Adrenal gland (tissue), 19 donors: ENCODE measurements at places on chromosomes 16 and 17. TPM values are rescaled to one million over a fixed set of nuclear protein-coding genes. Genes with fewer than 3 reads are reported as not detected.

CCL3 gene
- total RNA-seq = 2.1 TPM

TP53TG3F gene
- not detected for total RNA-seq

GRCh38 chr17:924711-925475 is 54.7 kb downstream of the NXN start:
- DNase-seq = no peak

GRCh38 chr17:31738996-31739699 is 119.9 kb downstream of the COPRS start:
- DNase-seq = no peak

- DNase-seq = no peak
Measured at GRCh38 chr16:68645494-68646388, 631 bp downstream of the CDH3 start.

GRCh38 chr16:86870380-86870779 is 292.0 kb downstream of the FOXL1 start:
- DNase-seq = no peak

- DNase-seq = peak; percentile 57
Measured at GRCh38 chr17:2796164-2797125, at the start of gene RAP1GAP2. Gene RAP1GAP2 (plus strand): TSS chr17:2796438. CDS start chr17:2796528, 90 bp downstream.

DNA sequence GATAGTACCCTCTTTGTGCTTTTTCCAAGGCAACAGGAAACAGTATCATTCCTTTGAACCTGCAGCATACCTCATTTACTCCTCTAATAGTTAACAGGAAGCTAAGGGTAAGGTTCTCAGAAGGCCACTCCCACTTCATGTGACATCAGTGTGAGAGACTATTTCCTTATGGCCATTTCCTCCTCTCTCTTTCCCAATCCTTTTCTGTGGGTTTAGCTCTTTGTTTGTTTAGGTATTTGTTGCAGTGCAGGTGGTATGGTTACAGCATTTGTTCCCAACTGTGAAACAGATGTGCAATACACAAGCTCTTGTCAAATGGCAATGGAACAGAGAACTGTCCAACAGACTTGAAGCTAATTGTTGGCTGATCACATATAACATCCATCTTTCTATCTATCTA is 14.7 kb downstream of the TMC5 start:
- no peak for DNase-seq

OR1A1 gene
- total RNA-seq = not detected

- DNase-seq = no peak
Measured at GRCh38 chr16:4888428-4889135, 41.3 kb downstream of the UBN1 start.

DNA sequence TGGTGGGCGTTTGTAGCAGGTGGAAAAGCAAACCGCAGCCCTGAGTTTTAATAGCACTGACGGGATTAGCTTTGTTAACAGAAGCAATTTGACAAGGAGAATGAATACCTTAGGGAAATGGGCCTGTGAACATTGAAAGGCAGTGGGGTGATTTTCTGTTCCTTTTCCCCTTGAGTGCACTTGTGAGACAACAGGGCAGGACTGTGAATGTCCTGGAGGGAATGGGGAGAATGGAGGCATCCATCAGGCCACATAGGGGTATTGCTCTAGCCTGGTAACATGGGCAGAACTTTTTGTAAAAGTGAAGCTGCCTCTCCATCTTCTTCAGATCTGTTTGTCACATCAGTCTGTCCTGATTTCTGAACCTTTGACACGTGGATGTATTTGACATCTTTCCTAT is 26.2 kb downstream of the USP43 start:
- no peak for DNase-seq

GRCh38 chr16:75311383-75311938 is 60.0 kb upstream of the BCAR1 start:
- no peak for DNase-seq

DNA sequence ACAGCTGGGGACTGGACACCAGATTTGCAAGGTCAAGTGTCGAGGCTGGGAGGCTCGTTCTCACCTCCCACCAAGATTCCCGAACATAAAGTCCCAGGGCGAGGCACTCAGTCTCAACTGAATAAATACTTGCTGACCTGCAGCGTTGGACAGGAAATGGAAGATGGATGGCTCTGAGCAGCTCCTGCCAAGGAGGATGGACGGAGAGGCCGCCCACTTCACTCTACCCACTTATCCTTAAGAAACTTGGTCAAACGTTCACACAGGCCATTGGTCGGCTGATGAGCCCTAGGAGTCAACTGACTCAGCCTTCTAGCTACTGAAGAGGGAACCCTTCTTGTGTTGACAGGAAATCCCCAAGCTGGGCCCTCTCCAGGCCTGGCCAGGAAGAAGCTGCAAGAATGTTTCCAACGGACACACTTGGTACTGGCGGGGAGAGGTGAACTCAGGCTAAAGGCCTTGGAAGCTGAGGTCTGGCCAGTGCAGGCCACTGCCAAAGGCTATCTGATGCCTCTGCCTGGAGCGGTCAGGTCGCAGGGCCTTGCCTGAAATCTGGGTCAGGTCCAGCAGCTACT is 50.0 kb downstream of the VAC14 start:
- peak; percentile 92 for DNase-seq

DNA sequence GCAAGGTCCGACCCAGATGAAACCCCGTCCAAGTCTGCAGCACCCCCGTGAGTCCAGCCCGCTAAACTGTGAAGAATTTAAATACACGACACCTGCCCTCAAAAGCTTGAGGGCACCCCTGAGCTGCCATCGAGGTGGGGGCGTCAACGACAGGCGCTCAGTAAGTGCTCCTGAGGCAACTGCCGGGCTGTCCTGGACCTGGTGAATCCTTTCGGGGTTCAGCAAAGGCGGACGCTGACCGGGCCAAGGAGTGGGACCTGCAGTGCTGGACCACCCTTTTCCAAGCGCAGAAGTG is 512 bp upstream of the ENDOV start:
- DNase-seq = no peak

IRX5 gene
- 4.2 TPM for total RNA-seq

DNA sequence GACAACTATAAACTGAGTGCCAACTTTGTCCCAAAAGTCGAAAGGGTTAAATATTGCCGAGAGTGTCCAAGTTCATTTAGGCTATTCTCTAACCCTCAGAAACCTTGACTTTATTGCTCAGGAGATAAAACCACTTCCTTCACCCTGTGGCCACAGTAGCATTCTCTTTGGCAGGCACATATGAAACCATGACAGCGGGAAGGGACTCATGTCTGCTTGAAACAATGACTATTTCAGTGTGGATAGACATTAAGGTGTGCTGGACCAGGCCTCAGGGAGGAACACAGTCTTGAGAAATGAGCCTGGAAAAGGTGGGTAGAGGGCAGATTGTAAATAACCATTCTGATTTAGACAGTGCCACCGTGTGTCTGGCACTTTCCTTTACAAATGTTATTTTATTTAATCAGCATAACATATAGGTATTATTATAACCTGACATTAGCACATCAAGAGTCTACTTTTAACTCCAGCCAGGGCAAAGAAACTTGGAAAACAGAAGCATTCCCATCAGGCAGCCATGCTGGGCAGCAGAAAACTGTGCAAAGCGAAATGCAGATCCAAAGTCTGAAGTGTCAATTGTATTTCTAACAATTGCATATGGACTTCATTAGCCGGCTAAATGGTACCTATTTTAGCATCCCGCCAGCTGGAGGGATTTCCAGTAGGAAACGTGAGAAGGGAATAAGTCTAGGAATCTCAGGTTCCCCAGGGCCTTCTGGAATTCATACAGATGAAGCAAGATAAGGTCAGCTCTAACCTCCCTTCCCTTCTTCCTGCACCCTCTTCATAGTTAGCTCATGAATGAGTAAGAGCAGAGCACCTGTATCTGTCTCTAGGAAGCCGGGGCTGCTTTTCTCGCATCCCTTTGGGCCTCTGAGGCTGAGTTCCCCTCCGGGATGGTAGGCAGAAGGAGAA is 212.8 kb upstream of the ELAC2 start:
- no peak for DNase-seq

DNA sequence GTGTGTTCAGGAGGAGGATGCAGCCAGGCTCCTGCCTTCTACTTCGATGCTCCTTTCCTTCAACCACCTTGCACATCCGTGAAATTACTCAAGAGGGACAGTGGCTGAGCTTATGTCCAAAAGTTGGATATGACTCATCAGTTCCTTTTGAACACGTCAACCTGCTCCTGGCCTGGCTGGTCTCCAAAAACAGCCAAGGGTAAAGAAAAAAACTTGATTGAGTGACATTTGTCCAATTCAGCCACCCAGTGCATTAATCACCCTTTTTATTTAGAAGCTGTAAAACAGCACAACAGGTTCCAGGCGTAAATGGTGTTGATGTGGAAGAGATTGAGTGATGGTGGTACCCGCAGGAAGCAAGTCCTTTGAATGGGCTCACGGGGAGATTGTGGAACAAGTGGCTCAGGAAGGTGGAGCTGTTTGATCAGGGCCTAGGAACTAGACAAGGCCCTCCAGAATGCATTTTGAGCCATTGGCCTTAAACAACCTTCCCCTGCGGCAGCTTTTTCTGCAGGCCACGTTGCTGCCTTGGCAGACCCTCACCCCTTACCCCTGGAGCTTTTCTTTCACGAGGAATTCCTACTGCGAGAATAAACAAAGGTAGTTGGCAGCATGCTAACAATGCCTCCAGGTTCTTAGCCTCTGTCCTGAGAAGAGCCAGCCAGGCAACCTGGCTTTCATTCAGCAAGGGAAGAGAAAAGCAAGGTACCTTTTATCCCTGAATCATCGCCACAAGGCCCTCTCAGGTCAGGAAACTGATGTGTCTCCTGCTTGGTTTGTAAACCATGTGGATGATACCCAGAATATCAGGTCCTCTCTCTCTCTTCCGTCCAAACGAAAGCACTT is 173.3 kb upstream of the CACNG5 start:
- DNase-seq = peak; percentile 40

DNA sequence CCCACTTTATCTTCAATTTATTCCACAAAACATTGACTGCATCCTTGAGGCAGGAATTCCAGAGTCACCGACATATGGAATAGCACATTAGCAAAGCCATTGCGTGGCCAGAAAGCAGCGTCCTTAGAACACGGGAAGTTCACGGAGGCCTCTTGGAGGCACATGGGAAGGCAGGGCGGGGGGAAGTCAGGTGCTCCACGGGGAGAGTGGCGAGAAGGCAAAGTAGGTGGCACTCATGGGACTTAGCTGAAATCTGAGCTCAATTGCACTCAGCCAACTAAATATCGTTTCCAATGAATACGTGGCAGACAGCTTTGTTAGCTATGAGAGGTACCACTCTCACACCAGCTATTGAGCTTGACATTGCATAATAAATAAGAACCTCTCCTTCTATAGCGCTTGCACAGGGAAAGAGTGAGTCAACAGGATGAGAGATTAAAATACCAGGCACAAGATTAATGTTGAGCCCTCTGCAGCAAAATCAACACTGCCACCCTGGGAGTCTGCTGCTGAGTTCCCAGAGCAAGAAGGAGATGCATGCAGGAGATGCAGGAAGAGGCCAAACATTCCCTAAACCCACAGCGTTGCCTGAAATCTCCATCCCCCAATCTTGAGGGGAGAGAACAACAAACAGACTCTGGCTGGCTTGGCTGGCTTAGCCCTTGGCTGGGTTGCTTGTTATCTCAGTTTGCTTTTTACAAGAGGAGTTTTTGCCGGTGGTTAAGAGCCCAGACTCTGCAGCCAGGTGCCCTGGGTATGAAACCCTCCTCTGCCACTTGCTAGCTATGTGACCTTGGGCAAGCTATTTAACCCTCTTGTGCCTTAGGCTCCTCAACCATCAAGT is 28.8 kb downstream of the ABCC12 start:
- DNase-seq = peak; percentile 48

NT5M gene
- total RNA-seq = 1.7 TPM

DNA sequence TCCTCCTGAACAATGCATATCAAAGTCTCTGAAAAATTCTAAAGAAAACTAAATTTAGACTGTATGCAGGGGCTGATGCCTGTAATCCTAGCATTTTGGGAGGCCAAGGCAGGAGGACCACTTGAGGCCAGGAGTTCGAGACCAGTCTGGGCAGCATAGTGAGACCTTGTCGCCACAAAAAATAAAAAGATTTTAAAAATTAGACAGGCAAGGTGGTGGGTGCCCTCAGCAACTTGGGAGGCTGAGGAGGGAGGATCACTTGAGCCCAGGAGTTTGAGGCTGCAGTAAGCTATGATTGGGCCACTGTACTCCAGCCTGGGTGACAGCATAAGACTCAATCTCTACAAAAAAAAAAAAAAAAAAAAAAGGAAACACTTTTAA is 30.1 kb upstream of the MMD start:
- no peak for DNase-seq

DNA sequence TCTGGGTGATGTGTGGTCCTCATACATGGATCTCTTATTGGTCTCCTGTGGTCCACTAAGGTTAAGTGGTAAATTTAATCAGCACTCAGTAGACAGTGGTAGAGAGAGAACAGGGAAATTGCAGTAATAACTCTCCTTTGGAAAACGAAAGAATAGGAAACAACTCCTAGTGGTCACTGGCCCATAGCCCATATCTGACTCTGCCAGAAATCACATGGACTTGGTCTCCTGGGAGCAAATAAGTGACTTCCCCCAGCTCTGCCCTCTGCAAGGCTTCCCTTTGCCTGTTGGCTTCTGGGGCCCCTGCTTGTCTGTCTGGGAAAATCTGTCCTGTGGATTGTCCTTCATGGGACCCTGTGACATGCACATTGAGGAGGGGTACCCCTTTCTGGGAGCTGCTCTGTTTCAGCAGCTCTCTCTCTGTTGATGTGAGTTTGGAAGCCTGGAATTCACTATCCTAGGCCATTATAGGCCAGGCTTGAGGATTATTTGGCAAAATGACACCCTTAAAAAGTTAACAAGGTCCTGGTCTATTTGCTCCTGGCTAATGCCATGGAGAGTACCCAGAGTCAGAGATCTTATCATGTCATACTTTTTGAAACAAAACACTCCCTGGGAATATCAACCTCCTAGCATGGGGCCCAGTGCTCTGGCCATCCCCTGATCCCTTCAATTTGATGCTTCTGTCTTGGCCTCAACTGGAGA is 58.0 kb upstream of the HNF1B start:
- DNase-seq = peak; percentile 69

TUBG1 gene
- total RNA-seq = 90.0 TPM

GRCh38 chr17:33562792-33563191 is 269.7 kb upstream of the ASIC2 start:
- no peak for DNase-seq

GRCh38 chr17:32461853-32462617 is 17.7 kb downstream of the PSMD11 start:
- DNase-seq = peak; percentile 62

DNA sequence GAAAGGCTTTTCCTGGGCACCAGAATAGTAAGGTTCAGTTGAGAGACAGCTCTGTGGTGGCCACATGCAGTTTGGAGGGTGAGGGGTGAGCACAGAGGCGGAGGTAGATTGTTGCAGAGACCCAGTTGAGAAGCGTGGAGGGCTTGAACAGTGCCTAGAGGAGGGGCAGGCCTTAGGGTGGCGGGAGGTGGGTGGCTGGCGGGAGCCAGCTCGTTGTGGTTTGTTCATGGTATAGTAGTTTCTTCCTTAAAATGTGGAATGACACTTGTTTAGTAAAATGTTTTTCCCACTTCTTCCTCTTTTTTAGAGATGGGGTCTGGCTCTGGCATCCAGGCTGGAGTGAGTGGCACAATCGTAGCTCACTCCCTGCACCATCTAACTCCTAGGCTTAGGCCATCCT is 14.2 kb downstream of the USP10 start:
- DNase-seq = no peak

DNA sequence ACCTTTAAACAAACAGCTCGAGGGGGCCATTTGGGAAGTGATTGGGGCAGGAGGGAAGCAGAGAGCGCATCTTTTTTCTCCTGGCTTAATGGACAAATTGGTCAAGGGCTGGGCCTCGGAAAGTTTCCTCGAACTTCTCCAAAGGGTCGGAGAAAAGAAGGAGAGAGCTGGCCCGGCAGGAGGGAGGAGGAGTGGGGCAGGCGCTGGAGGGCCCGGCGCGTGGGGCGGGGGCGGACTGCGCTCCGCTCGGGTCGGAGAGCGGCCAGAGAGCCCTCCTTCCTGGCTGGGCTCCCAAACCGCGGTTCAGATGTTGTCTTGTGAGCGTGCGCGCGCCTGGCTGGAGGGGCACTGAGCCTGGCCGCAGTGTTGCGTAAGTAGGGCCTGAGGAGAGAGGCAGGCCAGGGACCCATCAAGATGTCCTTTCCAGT is 1.2 kb downstream of the MMP2 start:
- peak; percentile 84 for DNase-seq
